Activated CD8-positive, alpha-beta T cell treated with anti-CD3 and anti-CD28 coated beads, Interleukin-2, amount 10 ng/mL, durations not matched to agents 7 days and 5 days (primary cell): ENCODE measurements at places on chromosomes 16 and 17. TPM values are rescaled to one million over a fixed set of nuclear protein-coding genes. Genes with fewer than 3 reads are reported as not detected.

Gene MRPL38
- total RNA-seq = 89.0 TPM

Gene ZNF423
- total RNA-seq = not detected

Gene HS3ST6
- not detected for total RNA-seq

- H3K27me3 ChIP-seq = no peaks in the 10 kb centered on the region
- no peak for DNase-seq
- no peaks in the 10 kb centered on the region for H3K4me1 ChIP-seq
- no peak overlapping the region for H3K4me3 ChIP-seq
- H3K36me3 ChIP-seq = no peaks in the 10 kb centered on the region
- no peak overlapping the region for H3K27ac ChIP-seq
These were observed 50.0 kb downstream of the ACTG1 start for GRCh38 chr17:81462506-81463125.

Gene CACNA1G
- not detected for total RNA-seq

- peak; percentile 69 for DNase-seq
- peaks cover 2% of the 10 kb centered on the region for H3K27me3 ChIP-seq
- H3K27ac ChIP-seq = peak overlapping the region; percentile 90
- H3K4me3 ChIP-seq = peak overlapping the region; percentile 59
These were observed 37.8 kb downstream of the ITGAE start for GRCh38 chr17:3762922-3763776.

GRCh38 chr16:5032748-5033167, 977 bp downstream of the NAGPA start:
- peak overlapping the region; percentile 36 for H3K27ac ChIP-seq
- no peak for DNase-seq
- H3K4me1 ChIP-seq = peaks cover 23% of the 10 kb centered on the region
- no peaks in the 10 kb centered on the region for H3K27me3 ChIP-seq
- H3K4me3 ChIP-seq = peak overlapping the region; percentile 82

Gene CD300E
- total RNA-seq = not detected

Gene CMTM2
- 0.68 TPM for total RNA-seq

GRCh38 chr17:37301288-37301687, 74.5 kb upstream of the C17orf78 start:
- H3K36me3 ChIP-seq = peaks cover 7% of the 10 kb centered on the region
- no peak overlapping the region for H3K27ac ChIP-seq
- H3K4me3 ChIP-seq = no peak overlapping the region
- H3K27me3 ChIP-seq = no peaks in the 10 kb centered on the region

GRCh38 chr17:70855401-70856054, 686.2 kb downstream of the KCNJ2 start:
- no peak overlapping the region for H3K4me3 ChIP-seq
- H3K27me3 ChIP-seq = no peaks in the 10 kb centered on the region
- H3K36me3 ChIP-seq = no peaks in the 10 kb centered on the region
- no peak overlapping the region for H3K27ac ChIP-seq
- DNase-seq = no peak
- no peaks in the 10 kb centered on the region for H3K4me1 ChIP-seq

Gene CCL23
- not detected for total RNA-seq

DNA sequence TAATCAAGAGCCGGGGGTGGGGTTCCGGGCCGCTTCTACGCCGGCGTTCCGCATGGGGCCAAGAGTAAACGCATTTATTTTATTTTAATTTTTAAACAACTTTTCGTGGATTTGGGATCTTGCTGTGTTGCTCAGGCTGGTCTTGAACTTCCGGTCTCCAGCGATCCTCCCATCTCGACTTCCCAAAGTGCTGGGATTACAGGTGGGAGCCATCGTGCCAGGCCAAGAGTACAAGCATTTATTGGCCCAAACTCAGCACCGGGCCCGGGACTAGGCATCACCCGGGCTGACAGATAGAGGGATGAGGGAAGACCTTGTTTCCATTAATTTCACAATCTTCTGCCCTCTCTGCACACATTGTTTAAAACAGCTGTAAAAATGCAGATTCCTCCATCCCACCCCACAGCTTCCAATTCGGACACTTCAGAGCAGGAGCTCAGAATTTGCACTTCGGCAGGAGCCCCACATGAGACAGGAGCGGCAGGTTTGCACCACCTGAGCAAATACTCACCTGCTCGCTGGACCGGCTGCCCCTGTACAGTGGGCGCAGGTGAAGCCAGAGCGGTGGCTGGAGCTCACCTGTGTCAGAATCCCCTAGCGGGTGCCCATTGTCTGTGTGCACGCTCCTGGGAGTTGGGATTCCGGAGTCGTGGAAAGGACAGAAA, 663 bp upstream of the GINS2 start:
- H3K27ac ChIP-seq = no peak overlapping the region
- peaks cover 13% of the 10 kb centered on the region for H3K27me3 ChIP-seq
- H3K4me1 ChIP-seq = peaks cover 24% of the 10 kb centered on the region
- peak overlapping the region; percentile 71 for H3K4me3 ChIP-seq
- peaks cover 17% of the 10 kb centered on the region for H3K36me3 ChIP-seq
- no peak for DNase-seq

- no peaks in the 10 kb centered on the region for H3K27me3 ChIP-seq
- H3K36me3 ChIP-seq = no peaks in the 10 kb centered on the region
- no peak for DNase-seq
- no peak overlapping the region for H3K4me3 ChIP-seq
- H3K27ac ChIP-seq = no peak overlapping the region
These were observed 28.5 kb downstream of the TTYH2 start for GRCh38 chr17:74241847-74242246.

DNA sequence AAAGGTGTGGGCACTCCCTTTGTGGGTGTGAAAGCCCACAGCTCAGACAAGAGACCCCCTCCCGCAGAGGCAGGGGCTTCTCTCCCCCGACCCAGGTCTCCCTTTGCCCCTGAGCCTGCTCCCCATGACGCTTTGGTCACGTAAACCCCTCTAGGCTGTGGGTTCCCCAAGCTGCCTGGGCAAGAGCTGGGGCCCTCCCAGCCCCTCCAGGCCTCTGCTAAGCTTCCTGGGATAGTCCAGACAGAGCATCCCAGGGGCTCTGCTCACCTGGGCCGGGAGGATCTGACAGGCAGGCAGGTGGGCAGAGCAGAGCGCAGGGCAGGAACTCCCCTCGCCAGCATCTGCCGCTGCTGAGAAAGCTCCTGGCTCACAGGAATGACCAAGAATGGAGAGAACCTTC, 177.3 kb downstream of the BANP start:
- no peak for DNase-seq
- no peaks in the 10 kb centered on the region for H3K4me1 ChIP-seq
- peaks cover 1% of the 10 kb centered on the region for H3K27me3 ChIP-seq
- H3K27ac ChIP-seq = no peak overlapping the region
- no peak overlapping the region for H3K4me3 ChIP-seq

Gene ZDHHC1
- total RNA-seq = 0.26 TPM

Gene PEX12
- total RNA-seq = 4.0 TPM

DNA sequence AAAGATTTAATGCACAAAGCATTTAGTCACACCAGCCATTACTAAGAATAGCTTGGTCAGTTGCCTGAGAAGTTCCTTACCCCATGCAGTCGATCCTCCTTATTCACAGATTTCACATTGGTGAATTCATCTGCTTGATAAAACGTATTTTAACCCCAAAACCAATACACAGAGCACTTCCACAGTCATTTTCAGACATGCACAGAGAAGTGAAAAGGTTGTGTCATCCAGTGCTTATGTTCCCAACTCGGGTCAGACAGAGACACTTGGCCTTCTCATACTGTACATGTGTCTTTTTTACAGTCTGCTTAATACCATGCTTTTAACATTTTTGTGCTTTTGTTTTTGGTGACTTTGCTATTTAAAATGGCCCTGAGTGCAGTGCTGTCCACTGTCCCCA, 219.7 kb downstream of the SPECC1 start:
- no peak for DNase-seq
- no peaks in the 10 kb centered on the region for H3K36me3 ChIP-seq
- H3K4me3 ChIP-seq = no peak overlapping the region
- no peaks in the 10 kb centered on the region for H3K27me3 ChIP-seq
- peaks cover 15% of the 10 kb centered on the region for H3K4me1 ChIP-seq
- H3K27ac ChIP-seq = no peak overlapping the region

DNA sequence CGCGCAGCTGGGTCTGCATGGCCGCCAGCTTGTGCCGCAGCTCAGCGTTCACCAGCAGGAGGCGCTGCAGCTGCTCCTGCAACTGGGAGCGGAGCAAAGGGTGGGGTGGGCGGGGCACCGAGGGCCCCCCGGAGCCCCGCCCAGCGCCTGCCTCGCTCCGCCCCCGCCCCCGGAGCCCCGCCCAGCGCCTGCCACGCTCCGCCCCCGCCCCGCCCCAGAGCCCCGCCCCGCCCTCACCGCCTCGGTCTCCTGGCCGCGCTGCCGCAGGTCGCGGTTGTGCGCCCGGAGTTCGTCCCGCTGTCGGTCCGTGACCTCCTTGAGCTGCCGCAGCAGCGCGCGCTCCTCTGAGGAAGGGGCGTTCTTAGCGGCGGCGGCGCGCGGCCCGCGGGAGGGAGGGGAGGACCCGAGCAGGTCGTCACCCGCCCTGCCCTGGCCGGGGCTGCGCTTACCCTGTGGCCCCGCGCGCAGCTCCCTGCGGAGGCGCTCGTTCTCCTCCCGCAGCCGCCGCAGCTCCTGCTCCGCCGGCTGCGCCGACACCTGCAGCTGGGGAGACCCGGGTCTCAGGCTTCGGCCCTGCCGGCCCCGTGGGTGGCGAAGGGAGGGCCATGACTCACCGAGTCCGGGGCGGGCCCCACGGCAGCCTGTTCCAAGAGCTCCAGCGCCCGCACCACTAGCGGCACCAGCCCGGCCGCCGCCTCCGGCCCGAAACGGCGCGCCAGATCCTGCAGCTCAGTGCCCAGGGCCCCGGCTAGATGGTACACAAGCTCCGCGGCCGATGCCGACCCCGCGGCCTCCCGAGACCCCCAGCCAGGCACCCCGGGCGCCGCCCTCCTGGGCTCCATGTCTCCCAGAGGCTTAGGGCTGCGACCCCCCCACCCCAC, 463 bp downstream of the RILP start:
- DNase-seq = peak; percentile 95
- H3K4me3 ChIP-seq = peak overlapping the region; percentile 66
- H3K36me3 ChIP-seq = peaks cover 31% of the 10 kb centered on the region

- peaks cover 42% of the 10 kb centered on the region for H3K4me1 ChIP-seq
- peaks cover 6% of the 10 kb centered on the region for H3K36me3 ChIP-seq
- peak overlapping the region; percentile 93 for H3K27ac ChIP-seq
- peak; percentile 93 for DNase-seq
- H3K4me3 ChIP-seq = peak overlapping the region; percentile 89
These were observed 58.8 kb upstream of the GSE1 start for GRCh38 chr16:85554114-85554888.

DNA sequence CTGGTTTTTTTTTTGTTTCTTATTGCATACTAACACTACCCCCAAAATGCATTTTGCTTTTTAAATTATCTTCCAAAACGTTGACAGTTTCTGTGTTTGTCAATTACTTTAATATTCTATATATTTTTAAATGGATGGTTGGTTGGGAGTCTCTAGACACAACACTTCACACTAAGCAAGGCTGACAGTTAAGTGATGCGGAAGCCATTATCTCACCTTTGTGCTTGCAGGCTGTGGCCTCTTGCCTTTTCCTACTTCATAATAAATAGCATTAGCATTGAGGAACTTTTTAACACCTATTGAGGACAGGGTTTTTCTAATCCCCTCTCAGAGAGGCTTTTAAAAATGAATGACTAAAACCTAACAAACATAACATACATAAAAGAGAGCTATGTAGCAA, 280.8 kb upstream of the TBX2 start:
- H3K36me3 ChIP-seq = peaks cover 7% of the 10 kb centered on the region
- no peak overlapping the region for H3K27ac ChIP-seq
- no peaks in the 10 kb centered on the region for H3K27me3 ChIP-seq
- no peaks in the 10 kb centered on the region for H3K4me1 ChIP-seq

- peak overlapping the region; percentile 93 for H3K27ac ChIP-seq
- peaks cover 48% of the 10 kb centered on the region for H3K4me1 ChIP-seq
- no peak for DNase-seq
- no peaks in the 10 kb centered on the region for H3K36me3 ChIP-seq
- no peak overlapping the region for H3K4me3 ChIP-seq
These were observed 8.9 kb downstream of the CIBAR2 start for GRCh38 chr16:85103114-85104079.

GRCh38 chr16:27317320-27317719, 3.5 kb downstream of the IL4R start:
- H3K27me3 ChIP-seq = no peaks in the 10 kb centered on the region
- DNase-seq = no peak
- peaks cover 74% of the 10 kb centered on the region for H3K36me3 ChIP-seq
- H3K4me3 ChIP-seq = peak overlapping the region; percentile 90
- H3K27ac ChIP-seq = peak overlapping the region; percentile 93

DNA sequence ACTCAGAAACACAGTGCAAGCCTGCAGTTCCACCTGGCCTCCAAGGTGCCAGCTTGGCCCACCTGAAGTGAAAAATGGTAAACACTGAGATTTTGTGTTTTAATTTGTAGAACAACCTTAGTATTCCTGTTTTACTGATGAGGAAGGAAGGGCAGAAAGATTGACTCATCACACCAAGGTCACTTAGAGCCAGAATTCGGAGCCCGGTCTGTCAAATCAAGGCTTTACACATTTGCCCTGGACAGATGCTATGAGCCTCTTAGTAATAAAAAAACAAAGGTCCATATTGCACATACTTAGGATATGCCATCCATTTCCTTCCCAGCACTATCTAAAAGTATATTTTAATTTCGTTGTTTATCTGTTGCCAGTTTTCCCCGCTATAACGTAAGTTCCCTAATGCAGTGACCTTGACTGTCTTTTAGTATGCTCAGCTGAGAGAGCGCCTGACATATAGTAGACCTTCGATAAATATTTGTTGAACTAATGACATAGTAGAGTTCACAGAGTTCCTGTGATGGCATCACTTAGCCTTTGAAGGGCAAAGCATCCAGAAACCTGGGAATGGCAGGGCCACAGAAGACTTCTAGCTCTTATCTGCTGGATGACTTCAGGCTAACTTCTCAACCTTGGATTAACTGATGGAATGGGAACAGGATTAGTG, 7.2 kb upstream of the TBKBP1 start:
- H3K4me3 ChIP-seq = no peak overlapping the region
- H3K36me3 ChIP-seq = peaks cover 52% of the 10 kb centered on the region
- peaks cover 8% of the 10 kb centered on the region for H3K4me1 ChIP-seq
- H3K27ac ChIP-seq = no peak overlapping the region
- DNase-seq = no peak

- H3K27ac ChIP-seq = peak overlapping the region; percentile 3
- peaks cover 4% of the 10 kb centered on the region for H3K27me3 ChIP-seq
- no peak for DNase-seq
- H3K4me3 ChIP-seq = no peak overlapping the region
These were observed 27.6 kb downstream of the RMI2 start for GRCh38 chr16:11372829-11373306.

- DNase-seq = no peak
- no peaks in the 10 kb centered on the region for H3K36me3 ChIP-seq
- H3K27ac ChIP-seq = no peak overlapping the region
- H3K27me3 ChIP-seq = no peaks in the 10 kb centered on the region
- no peaks in the 10 kb centered on the region for H3K4me1 ChIP-seq
These were observed 20.4 kb upstream of the GRIN2A start for GRCh38 chr16:10202649-10203048.

DNA sequence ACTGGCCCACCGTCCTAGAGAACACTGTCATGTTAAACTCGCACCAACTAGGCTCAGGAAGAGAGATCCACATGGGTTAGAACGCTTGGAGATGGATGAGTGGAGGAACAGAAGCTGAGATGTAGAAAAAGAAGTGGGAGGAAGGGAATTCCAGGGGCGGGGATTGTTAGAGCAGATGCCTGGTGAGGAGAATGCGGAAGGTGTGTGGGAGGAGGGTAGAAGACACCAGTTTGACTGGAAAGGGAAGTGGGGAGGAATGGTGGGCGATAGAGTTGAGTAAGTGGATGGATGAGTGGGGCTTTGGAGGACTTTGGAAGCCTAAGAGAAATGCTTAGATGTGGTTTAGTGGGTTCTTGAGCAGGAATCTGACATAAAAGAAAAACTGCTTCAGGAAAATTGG, 37.4 kb downstream of the DHX38 start:
- H3K27me3 ChIP-seq = no peaks in the 10 kb centered on the region
- no peaks in the 10 kb centered on the region for H3K36me3 ChIP-seq
- H3K27ac ChIP-seq = no peak overlapping the region
- H3K4me1 ChIP-seq = no peaks in the 10 kb centered on the region
- no peak overlapping the region for H3K4me3 ChIP-seq

Gene DPEP1
- total RNA-seq = not detected
